Activated T-helper 17 cell treated with anti-CD3 and anti-CD28 coated beads, Interleukin-2, amount 50 U/mL, for 72 hours (primary cell): ENCODE measurements at places on chromosomes 5 and 9. TPM values are rescaled to one million over a fixed set of nuclear protein-coding genes. Genes with fewer than 3 reads are reported as not detected.

The RAB3C gene
- total RNA-seq: not detected

The ZNF483 gene
- total RNA-seq: 7.0 TPM

The CCT5 gene
- 476 TPM for total RNA-seq

The GPX8 gene
- total RNA-seq: not detected

The PCDHA1 gene
- not detected for total RNA-seq

The MYO10 gene
- total RNA-seq: 0.34 TPM

The GRM6 gene
- total RNA-seq: not detected

The ANKRD18A gene
- total RNA-seq: 5.7 TPM

The BRINP1 gene
- not detected for total RNA-seq

The GLRA1 gene
- not detected for total RNA-seq

The PRR7 gene
- 8.2 TPM for total RNA-seq

The GRPEL2 gene
- 28.1 TPM for total RNA-seq

The TPM2 gene
- 4.1 TPM for total RNA-seq

The ARHGEF28 gene
- 0.16 TPM for total RNA-seq

The PTPRD gene
- total RNA-seq: not detected

The SYK gene
- 0.37 TPM for total RNA-seq

The KIF27 gene
- 2.6 TPM for total RNA-seq

The NEUROG1 gene
- not detected for total RNA-seq

The PROB1 gene
- total RNA-seq: 4.7 TPM

The HRH2 gene
- total RNA-seq: 3.3 TPM

The KIAA1191 gene
- total RNA-seq: 54.2 TPM

The ABO gene
- not detected for total RNA-seq

The LRRC19 gene
- not detected for total RNA-seq

The BASP1 gene
- 0.48 TPM for total RNA-seq

The PLPP7 gene
- not detected for total RNA-seq

The FER gene
- total RNA-seq: 9.9 TPM

The AUH gene
- 45.7 TPM for total RNA-seq

The BTNL9 gene
- 0.16 TPM for total RNA-seq

The SFXN1 gene
- 256 TPM for total RNA-seq

The INSL4 gene
- not detected for total RNA-seq

The PCDHB2 gene
- total RNA-seq: 0.06 TPM

The POU4F3 gene
- total RNA-seq: not detected

The FOXD4L3 gene
- total RNA-seq: 0.16 TPM

The BTNL8 gene
- not detected for total RNA-seq

The TEX48 gene
- 0.67 TPM for total RNA-seq

The STK32A gene
- not detected for total RNA-seq

The MROH2B gene
- not detected for total RNA-seq

The TNPO1 gene
- 61.7 TPM for total RNA-seq

The MARVELD2 gene
- 0.37 TPM for total RNA-seq

The TRIM7 gene
- total RNA-seq: 2.7 TPM

The RMRP gene
- total RNA-seq: 10,768 TPM

The HAND1 gene
- total RNA-seq: not detected

The ENC1 gene
- 0.89 TPM for total RNA-seq

The LRSAM1 gene
- total RNA-seq: 22.0 TPM

The NUTM2G gene
- total RNA-seq: not detected

The IGFBPL1 gene
- not detected for total RNA-seq

The ANKRD33B gene
- 7.8 TPM for total RNA-seq

The PCDHA9 gene
- total RNA-seq: not detected

The SARDH gene
- total RNA-seq: 2.8 TPM

The CKS2 gene
- 179 TPM for total RNA-seq

The UGT3A1 gene
- not detected for total RNA-seq

The SCGB3A2 gene
- total RNA-seq: not detected

The CTXN3 gene
- total RNA-seq: not detected
